ENCODE measurements at places on chromosomes 1 and 21.

- DNase-seq: no peak
Observed at GRCh38 chr1:74686928-74687327, 13.3 kb upstream of the ERICH3 start.

GRCh38 chr1:215479567-215479966 is 87.5 kb upstream of the KCTD3 start:
- DNase-seq: no peak

GRCh38 chr21:38140207-38140903 is 116.4 kb upstream of the KCNJ15 start:
- no peak for DNase-seq

- DNase-seq: no peak
Observed at GRCh38 chr1:109509176-109510134, at the start of gene AMIGO1. Gene AMIGO1, minus strand, starts transcription at chr1:109509727. Its CDS starts 815 bp downstream, at chr1:109508912.

- no peak for DNase-seq
Observed at GRCh38 chr1:107794571-107794970, 170.4 kb downstream of the VAV3 start.

DNA sequence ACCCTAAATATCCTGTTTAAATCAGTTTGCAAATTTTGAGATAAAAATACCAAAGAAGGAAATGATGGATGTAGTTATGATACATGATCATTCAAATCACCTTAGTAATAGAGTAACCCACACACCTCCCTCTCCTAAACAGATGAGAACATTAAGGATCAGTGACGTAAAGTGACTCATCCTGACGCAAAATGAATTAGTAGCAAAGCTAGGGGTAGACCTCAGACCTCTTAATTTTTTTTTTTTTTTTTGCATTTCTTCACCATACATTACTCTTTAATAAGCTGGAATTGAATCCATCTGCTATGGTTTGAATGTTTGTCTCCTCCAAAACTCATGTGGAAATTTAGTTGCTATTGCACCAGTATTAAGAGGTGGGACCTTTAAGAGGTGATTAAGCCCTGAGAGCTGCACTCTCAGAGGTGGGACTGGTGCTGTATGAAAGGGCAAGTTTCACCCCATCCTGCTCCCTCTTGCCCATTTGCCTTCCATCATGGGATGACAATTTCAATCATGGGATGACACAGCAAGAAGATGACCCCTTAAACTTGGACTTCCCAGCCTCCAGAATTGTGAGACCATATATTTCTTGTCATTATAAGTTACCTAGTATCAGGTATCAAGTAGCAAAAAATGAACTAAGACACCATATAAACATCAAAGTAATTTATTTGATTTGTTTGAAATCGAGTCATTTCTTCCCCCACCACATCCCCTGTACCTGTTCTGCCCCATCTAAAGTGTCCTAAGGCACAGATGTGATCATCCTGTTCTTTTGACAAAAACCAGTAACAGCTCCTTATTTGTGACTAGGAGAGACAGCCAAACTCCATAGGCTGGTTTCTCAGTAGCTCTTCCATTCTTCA is 114.6 kb upstream of the DUSP10 start:
- DNase-seq: no peak

DNA sequence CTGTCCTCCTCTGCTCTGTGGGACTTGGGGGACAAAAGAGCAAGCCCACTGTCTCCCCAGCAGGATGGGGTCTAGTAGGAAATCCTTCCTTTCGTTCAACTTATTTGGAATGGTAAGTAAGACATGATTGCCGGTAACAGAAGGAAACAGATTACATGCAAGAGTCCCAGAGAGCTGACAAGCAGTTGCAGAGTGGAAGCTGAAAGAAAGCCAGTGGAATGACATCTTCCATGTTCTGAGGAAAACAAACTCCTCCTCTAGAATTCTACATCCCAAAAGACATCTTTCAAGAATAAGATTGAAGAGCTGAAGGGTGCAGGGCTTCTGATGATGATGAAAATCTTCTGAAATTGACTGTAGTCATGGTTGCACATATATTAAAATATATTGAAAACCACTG is 619.4 kb downstream of the KIF26B start:
- DNase-seq: no peak

DNA sequence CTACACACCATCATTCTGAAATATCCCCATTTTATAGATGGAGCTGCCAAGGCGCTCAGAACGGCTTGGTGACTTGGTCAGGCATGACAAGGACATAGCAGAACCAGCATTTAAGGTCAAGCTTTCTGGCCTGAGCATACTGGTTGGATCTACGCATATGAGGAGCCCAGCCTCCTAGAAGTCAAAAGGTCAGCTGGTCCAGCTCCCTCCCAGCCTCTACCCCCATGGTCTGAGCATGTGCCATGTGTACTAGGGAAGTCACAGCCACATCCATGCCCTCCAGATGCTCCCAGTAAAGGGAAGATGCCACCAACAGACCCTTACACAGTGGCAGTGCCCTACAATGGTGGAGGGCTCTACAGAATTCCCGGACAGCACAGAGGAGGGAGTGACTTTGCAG is 96.7 kb downstream of the EPHB2 start:
- no peak for DNase-seq

DNA sequence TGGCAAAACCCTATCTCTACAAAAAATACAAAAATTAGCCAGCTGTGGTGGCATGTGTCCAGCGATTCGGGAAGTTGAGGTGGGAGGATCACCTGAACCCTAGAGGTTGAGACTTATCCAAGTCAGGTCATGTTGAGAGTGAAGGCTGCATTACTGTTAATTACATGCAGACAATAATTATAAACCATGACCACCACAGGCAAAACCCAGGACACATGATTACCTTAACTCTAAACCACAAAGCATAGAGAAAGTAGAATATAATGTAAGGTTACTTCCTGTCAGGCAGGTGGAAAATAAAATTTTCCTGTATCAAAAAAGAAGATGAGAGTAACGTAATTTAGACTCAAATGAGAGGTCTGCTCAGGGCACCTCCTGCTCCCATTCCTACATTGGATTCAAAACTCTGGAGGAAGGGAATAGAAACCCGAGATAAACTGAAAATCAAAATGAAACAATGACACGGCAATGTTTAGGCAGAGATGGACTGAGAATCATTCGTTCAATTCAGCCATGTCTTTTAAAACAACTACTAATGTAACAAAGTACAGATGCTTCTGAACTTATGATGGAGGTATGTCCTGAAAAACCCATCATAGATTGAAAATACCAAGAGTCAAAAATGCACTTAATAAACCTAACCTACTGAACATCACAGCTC is 33.6 kb downstream of the RGS8 start:
- DNase-seq: no peak

- no peak for DNase-seq
Observed at GRCh38 chr1:56417646-56418045, 161.7 kb downstream of the PLPP3 start.

DNA sequence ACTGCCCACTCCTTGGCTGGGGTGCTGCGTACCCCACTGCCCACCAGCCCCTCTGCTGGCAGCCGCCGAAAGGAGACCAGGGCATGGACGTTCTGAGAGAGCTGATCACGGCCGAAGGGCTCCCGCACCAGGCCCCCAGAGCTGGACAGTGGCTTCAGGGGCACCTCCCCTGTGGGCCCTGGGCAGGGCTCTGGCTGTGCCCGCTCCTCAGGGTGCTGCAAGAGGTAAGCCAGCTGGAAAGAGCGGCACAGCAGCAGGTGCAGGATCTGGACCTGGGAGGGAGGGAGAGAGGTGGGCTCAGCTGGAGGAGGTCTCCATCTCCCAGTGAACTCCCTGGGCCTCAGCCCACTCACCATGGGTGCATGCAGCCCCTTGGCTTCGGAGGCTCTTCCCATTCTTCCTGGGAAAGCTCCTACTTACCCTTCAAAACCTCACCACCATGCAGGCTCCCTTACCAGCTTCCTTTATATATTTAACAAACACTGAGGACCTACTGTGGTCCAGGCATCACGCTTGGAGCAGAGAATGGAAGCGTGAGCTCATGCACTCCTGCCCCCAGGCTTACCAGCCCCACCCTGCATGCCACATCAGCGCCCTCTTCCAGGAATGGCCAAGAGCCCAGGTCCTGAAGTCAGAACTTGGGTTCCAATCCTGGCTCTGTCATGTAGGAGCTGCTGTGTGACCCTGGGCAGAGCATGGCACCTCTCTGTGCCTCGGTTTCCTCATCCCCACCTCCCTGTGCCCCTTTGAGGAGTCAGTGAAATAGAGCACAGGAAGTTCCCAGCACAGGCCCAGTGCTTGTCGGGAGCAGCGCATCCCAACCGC is 6.8 kb upstream of the KIF17 start:
- DNase-seq: no peak

- DNase-seq: no peak
Observed at GRCh38 chr1:199356561-199356960, 670.9 kb upstream of the NR5A2 start.

DNA sequence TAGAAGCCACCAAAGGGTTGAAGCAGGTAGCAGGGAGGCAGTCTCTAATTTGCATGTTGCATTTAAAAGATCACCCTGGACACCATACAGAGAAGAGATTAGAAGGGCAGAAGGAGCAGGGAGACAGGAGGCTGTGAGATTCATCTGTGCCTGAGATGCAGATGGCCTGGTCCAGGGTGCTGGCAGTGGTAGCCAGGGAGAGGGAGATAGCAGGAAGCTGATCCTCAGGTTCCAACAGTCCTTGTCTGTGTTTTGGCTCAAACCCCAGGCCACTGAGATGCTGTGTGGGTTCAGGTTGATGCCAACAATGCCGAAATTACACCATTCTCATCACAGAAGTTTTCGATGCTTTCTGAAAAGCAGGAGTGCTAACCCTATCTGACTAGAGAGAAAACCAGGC is 113.7 kb downstream of the KAZN start:
- no peak for DNase-seq

GRCh38 chr1:210236386-210236839 is 3.8 kb downstream of the SERTAD4 start:
- DNase-seq: no peak

GRCh38 chr1:116375887-116376728 is 3.1 kb downstream of the ATP1A1 start:
- no peak for DNase-seq

- no peak for DNase-seq
Observed at GRCh38 chr21:21457077-21457476, 458.9 kb downstream of the NCAM2 start.

DNA sequence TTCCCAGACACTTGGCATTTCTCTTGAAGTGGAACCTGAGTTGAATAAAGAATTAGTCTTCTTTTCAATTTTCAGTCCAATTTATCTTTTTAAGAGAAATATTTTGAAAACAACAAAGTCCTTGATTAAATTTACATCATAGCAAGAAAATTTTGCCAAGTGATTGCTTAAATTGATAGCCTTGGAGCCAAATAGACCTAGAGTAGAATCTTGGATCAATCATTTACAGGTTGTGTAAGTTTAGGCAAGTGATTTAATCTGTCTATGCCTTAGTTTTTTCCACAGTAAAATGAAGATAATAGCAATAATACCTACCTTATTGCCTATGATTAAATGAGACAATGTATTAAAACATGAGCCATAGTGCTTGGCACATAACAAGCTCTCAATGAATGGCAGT is 113.9 kb downstream of the LHX9 start:
- DNase-seq: no peak

DNA sequence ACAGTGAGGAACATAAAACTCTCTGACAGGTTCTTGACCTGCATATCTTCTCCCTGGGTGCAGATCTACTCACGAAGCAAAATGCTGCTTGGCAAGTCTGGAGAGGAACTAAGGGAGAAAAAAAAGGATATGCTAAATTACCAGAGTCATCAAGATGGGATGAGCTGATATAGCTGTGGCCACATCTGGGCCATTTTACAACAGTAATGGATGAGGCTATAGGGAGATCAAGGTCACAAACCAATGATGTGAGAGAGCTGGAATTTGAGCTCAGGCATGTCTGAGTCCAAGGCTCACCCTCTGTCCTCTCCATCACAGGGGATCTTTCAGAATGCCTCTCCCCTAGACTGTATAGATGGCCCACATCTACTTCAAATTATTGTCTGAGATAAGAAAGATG is 26.2 kb downstream of the ZMYND12 start:
- no peak for DNase-seq

- no peak for DNase-seq
Observed at GRCh38 chr1:81410351-81410750, 390.4 kb upstream of the ADGRL2 start.

All from cortex of kidney (tissue), 1 donor.